ENCODE measurements at places on chromosomes 1 and 21.

GRCh38 chr1:224123136-224123535 is 9.2 kb downstream of the FBXO28 start:
- DNase-seq = no peak

- DNase-seq = no peak
Observed at GRCh38 chr21:36194024-36194423, 37.4 kb downstream of the DOP1B start.

DNA sequence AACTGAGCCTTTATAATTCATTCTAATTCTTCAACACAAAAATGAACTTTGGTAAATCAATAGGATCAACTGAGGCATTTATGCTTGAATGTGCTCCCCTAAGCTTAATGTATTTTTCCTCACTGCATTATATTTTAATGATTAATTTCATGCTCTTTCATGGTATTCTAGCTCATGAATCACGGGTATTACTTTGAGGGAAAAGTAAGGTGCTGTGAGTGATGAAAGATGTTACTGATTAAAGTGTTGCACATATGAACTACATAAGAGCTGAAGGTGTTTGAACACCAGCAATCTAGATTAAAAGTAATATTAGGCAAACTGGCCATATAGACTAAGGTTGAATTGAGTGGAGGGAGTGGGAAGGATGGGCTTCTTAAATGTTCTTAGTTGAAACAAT is 1.9 kb downstream of the DPYD start:
- DNase-seq = no peak

DNA sequence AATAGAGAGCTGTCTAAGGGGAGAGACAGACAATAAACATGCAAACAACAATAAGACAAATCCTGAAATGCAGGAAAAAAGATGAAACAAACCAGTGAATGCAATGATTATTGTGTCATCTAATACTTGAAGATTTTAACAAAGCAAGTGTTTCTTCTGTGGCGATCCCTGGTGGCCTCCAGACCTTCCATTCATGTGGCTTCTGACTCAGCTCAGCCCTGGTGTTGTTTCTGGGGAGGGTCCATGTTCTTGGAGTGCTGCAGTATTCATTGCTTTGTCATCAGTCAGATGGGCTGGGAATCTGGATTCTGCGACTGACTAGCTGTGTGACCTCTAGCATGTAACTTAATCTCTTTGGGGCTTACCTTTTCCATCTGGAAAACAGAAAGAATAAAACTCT is 1.5 kb upstream of the C2CD4D start:
- peak; percentile 34 for DNase-seq

GRCh38 chr1:15848143-15848928 is 829 bp downstream of the SPEN start:
- no peak for DNase-seq

GRCh38 chr1:66520655-66521054 is 13.3 kb upstream of the SGIP1 start:
- DNase-seq = no peak

- DNase-seq = no peak
Observed at GRCh38 chr1:195964516-195964915, 643.7 kb downstream of the KCNT2 start.

DNA sequence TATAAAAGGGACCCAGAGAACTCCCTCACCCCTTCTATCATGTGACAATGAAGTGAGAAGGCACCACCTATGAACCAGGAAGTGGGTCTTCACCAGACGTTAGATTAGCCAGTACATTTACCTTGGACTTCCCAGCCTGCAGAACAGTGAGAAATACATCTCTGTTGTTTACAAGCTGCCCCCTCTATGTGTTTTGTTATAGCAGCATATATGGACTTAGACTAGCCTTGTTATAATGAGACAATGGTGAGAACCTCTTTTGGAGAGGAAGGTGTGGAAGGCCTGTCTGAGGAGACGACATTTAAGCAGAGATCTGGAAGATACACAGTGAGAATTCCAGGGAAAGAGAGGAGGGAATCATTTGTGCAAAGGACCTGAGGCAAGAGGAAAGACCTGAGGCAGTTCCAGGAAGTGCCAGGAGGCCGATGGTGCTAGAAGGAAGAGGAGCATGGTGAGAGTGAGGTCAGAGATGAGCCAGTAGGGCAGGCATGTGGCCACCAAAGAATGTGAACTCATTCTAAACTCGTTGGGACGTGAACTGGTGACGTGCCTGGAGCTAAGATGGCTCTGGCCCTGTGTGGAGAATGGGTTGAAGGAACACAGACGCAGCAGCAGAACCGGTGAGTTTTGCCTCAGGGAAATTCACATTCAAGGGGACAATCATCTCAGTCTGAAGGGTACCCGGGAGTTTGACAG is 98.9 kb upstream of the IRF2BP2 start:
- no peak for DNase-seq

DNA sequence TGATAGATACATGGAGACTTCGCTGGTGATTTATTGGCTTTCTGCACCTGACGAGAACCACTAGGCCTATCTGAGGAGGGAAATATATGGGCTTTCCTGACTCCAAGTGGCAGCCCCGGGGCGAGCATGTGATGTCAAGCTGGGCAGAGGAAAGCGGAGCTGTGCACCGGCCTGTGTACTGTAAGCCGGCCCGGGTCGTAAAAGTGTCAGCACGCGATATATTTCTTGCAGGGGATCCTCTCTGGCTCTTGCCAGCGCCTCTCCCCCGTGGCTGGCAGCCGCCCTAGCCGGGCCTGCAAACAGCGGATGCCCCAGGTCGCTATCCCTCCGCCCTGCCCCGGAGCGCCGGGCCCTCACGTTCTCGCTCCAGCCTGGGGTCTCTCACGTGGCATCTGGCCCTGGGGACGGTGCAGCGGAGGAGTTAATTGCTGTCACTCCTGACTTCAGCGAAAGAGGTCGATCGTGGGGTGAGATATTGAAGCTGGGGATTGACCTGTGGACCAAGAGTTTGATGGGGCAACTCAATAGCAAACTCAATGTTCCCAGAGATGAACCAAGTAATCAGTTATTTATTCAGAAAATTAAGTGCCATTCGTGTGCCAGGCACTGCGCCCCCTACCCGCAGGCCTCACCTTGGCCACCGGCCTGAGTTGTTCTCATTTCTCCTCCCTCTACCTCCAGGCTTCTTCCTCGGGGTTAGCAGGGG is 41.0 kb upstream of the HAO2 start:
- DNase-seq = peak; percentile 34

DNA sequence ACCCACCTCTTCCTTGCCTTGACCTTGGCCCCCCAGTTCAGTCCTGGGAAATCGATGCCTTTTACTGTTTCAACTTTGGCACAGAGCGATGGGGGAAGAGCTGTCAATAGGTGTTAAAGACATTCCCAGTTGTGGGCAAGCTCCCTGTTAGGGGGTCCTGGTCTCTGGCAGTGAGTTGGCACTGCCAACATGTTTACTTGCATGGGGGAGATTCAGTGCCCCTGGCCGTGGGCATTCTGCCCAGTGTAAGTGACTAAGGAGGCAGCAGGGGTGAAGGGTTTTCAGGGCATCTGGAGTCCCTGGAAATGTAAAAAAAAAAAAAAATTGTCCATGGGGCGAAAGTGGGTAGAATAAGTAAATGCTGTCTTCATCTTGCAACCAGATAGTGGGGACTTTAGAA is 407.0 kb downstream of the PTPRU start:
- DNase-seq = no peak

- no peak for DNase-seq
Observed at GRCh38 chr1:116460261-116460660, 87.2 kb downstream of the ATP1A1 start.

- DNase-seq = no peak
Observed at GRCh38 chr1:45332346-45332720, 5.6 kb downstream of the HPDL start.

DNA sequence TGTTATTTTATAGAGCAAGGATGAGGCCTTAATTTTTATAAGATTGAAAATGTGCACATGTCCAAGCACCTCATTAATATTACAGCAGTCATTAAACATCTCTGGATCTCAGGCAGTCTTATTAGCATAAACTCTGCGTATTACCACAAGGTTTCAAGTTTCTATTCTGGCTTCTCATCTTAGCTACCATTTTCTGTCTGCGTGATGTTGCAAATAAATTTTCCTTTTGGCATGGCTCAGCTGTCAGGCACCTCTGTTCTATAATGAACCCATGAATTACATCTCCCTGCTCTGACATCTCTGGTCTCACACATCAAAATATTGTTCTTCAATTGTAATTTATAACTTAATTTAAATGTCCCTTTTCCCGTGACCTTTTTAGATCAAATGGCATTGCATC is 156.5 kb downstream of the SLC45A1 start:
- DNase-seq = no peak

DNA sequence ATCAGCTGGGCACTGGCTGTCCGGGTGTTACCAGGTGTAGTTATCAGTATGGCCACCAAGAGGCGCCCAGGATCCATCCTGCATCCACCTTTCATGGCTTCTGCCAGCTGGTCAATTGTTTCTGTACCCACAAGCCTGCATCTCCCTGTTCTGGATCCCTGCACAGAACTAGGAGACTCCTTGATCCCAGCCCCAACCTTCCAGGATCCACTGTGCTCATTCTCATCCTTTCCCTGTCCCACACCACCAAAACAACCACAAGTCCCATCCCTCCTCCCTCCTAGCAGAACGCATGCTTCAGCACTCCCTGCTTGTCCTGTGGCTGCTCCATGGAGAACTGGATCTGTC is 27.2 kb upstream of the FOXE3 start:
- DNase-seq = peak; percentile 65

GRCh38 chr1:77636864-77637263 is 45.6 kb downstream of the ZZZ3 start:
- no peak for DNase-seq

GRCh38 chr1:54387419-54387818 is 18.8 kb downstream of the SSBP3 start:
- no peak for DNase-seq

GRCh38 chr1:22449636-22450035 is 2.0 kb upstream of the ZBTB40 start:
- DNase-seq = no peak

GRCh38 chr1:44553771-44554170 is 120.5 kb downstream of the TMEM53 start:
- DNase-seq = peak; percentile 42

DNA sequence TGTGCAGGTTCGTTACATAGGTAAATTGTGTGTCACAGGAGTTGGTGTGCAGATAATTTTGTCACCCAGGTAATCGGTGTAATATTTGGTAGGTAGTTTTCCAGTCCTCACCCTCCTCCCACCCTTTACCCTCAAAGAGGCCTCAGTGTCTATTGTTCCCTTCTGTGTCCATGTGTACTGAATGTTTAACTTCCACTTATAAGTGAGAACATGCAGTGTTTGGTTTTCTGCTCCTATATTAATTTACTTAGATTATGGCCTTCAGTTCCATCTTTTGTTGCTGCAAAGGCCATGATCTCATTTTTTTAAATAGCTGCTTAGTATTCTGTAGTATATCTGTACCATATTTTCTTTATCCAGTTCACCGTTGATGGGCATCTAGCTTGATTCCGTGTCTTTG is 87.3 kb downstream of the RPS6KC1 start:
- no peak for DNase-seq

GRCh38 chr1:107807405-107807804 is 157.6 kb downstream of the VAV3 start:
- no peak for DNase-seq

GRCh38 chr21:31124010-31124409 is 85.7 kb upstream of the KRTAP19-8 start:
- DNase-seq = no peak

DNA sequence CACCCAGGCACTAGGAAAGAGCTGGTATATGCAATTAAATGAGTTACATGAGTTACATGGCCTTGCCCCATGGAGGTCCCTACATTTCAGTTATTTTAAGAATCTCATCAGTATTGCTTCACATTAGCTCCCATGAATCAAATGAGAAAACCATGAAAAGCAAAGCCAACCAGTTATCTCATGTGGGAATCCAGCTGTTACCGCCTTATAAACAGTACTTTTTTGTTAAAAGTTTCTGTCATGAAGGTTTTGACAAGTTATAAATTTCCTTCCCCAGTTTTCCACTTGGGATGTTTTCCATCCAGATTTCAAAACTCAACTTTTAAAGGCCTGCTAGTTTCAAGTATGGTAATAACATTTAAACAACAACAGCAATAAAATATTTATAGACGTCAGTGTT is 544.8 kb downstream of the NUF2 start:
- no peak for DNase-seq

DNA sequence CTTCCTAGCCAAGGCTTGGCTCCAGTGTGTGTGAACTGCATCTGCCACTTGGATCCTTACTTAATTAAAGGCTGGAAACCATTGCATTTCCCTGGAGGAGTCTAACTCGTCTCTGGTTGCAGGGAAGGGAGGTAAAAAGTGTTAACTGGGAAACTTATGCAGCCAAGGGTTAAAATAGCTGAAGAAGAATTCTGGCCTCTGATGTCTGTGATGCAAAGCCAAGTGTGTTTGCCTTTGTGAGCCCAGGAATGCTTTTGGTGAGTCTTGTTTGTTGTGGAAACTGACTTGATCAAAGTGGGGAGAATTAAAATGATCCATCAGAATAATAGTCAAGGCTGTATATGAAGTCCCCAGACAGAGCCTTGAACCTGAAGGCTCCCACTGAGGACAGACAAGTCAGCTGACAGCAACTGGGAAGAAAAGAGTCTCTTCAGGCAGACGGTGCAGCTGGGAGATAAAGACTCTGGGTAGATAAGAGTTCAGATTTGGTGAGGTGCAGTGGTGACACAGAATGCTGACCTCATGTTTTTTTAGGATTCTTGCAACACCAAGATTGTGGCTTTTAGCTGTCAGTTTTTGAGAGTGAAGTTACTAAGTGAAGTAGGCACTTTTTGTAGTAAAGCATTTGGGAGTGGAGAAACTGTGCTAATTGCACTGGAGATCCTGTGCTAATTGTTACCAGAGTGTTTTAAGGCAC is 59.5 kb upstream of the WLS start:
- peak; percentile 27 for DNase-seq

DNA sequence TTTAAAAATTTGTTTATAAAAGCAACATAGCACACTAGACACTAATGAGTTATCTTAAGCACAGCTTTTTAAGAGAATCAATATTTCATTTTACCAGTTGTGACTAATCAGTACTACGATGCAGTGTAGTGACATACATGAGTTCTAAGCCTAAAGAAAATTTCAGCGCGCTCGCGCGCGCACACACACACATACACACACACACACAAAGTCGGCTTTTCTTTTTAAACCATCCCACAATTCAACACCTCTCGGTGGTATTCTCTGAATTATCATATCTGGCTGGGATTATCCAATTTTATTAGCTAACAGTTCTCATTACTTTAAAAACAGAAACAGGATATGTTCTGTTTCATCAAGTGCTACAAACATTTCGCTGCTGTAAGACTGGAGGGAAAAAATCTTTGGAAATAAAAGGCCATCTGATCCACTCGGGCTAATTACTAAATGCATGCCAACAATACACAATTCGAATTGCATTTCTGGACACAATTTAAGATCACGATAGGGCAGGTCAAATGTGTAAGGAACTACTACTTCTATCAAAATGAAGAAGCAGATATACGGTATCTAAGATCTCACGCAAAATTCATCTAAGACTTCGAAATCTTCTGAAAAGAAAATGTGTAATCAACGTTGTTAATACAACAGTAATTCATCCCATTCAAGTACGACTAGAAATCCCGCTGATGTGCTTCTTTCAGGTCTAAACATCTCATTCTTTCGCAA is 1.2 kb downstream of the TUT4 start:
- peak; percentile 53 for DNase-seq
